Glomerular endothelial cell (primary cell): ENCODE measurements at places on chromosomes 3 and 15. TPM values are rescaled to one million over a fixed set of nuclear protein-coding genes. Genes with fewer than 3 reads are reported as not detected.

- no peak for DNase-seq
Measured at GRCh38 chr3:36258421-36258820, 121.9 kb upstream of the STAC start.

Gene LARP6
- 18.4 and 48.9 TPM in 2 replicates for total RNA-seq

Gene ITIH1
- total RNA-seq, result not detected in 2 replicates

Gene NANOGP8
- total RNA-seq, result not detected in 2 replicates

- DNase-seq, result no peak
Measured at GRCh38 chr3:150877303-150877702, 27.9 kb downstream of the MINDY4B start.

Gene CLASP2
- total RNA-seq, result 20.9 and 38.6 TPM in 2 replicates

DNA sequence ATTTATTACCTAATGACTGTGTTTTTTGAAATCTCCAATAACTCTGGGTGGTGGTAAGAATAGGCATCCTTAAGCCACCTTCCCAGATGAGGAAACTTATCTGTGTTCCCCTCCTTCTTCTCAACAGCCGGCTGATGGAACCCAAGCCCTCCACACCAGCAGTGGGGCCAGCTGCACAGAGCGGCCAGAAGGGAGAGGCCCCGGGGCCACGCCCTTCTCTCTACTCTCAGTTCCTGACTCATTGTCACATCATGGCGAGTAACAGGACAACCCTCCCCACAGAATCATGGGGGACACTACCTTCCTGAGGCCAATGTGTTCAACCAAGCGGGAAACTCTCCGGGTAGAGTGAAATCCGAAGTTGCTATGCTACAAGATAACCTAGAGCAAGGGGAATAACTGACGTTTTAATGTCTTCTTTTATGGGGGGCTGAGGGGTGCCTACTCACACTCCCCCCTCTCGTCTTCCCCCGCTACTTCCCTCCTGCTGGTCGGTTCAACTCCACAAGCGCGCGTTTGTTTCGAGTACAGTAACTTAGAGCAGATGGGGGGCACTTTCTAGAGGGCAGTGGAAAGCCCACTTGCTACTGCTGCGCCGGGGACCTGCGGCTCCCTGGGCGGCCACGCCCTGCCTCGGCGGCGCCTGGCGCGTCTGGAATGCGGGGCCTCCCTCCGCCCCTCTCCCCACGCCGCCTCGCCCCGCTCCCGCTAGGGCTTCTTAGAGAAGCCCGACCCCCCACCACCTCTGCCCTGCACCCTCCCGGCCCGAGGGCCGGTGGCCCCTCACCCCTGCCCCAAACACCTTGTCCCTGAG lies 621 bp downstream of the ANXA2 start:
- no peak for DNase-seq

Gene CP
- total RNA-seq, result 0.53 TPM in 1 of 2 replicates, not detected in the other

DNA sequence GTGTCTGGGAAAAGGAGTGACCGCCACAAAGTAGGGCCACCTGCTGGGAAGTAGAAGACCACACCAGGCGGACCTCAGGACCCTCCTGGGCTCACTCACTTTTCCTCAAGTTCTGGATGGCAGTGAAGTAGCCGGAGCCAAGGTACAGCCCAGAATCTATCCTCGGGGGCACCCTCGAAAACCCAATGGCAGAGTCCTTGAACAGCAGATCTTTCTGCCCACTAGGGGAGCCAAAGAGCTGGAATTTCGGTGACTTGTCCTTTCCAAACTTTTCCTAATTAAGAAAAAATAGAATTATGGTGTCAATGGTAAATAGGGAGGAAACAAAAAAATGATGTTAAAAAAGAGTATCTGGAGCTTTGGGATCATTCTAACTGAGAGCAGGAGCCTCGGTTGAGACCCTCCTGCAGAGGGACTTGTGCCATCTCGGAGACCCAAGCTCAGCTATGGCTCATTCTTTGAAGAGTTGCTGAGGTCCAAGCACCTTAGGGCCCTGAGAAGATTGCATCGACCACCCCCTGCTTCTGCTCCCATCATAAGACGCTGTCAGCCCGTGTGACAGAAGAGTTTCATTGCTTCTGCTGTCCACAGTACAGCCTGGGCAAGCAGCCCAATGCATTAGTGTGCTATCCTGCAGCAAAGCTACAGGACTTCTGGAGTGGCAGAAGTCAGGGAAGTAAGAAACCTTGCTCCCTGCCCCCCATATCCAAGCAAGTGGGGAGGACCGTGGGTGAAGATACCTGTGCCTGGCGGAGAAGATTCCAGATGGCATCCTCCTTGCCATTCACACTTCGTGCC lies 14.8 kb downstream of the LTF start:
- DNase-seq, result no peak

Gene GNAT1
- not detected in 2 replicates for total RNA-seq

DNA sequence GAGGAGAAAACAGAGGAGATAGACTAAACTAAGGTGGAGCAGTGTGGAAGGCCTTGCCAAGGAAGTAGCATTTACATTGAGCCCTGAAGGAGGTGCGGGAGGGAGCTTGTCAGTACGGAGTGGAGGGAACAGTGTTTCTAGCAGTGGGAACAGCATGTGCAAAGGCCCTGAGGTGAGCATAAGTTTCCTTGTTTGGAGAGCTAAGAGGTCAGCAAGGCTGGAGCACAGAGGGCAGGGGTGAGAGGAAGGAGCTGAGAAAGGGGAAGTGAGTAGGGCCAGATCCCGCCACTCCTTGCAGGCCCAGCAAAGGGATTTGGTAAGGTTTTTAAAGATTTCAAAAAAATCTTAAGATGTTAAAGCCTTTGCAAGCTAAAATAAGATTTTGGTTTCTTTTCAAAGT lies 70.1 kb downstream of the HMCES start:
- no peak for DNase-seq

DNA sequence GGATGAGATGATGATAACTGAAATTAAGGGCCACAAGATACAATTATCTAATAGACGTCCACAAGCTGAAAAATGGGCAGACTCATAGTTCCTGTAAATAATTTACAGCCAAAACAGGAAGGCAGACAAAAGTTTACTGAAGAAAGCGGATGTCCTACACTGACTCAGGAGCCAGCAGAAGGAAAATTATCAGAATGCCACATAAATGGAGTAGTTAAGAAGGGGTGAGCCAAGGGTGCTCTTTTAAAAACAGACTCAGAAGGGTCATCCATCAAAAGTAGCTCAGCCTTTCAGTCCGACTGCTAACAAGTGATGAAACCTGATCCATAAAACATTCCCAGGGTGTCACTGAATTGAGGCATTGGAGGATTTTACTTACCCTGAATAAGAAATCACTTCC lies 39.8 kb downstream of the TUSC7 start:
- no peak for DNase-seq

Gene CDHR4
- not detected in 2 replicates for total RNA-seq

DNA sequence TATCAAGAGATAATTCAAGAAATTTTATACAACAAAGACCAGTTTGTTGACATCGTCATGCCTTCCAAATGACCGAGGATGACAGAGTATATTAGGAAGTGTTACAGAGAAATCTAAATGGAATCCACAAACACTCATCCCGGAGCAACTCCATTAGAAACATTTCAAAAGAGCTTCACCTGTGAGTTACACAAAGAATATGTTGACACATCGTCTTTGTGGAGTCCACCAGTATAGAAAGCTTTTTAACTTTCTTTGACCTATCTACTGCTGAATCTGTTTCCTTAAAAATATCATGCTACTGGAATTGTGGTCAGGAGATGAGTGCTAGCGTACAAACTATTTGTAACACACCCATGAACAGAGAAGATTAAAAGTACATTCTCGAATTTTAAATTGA lies 130.4 kb downstream of the SUCLG2 start:
- DNase-seq, result no peak

DNA sequence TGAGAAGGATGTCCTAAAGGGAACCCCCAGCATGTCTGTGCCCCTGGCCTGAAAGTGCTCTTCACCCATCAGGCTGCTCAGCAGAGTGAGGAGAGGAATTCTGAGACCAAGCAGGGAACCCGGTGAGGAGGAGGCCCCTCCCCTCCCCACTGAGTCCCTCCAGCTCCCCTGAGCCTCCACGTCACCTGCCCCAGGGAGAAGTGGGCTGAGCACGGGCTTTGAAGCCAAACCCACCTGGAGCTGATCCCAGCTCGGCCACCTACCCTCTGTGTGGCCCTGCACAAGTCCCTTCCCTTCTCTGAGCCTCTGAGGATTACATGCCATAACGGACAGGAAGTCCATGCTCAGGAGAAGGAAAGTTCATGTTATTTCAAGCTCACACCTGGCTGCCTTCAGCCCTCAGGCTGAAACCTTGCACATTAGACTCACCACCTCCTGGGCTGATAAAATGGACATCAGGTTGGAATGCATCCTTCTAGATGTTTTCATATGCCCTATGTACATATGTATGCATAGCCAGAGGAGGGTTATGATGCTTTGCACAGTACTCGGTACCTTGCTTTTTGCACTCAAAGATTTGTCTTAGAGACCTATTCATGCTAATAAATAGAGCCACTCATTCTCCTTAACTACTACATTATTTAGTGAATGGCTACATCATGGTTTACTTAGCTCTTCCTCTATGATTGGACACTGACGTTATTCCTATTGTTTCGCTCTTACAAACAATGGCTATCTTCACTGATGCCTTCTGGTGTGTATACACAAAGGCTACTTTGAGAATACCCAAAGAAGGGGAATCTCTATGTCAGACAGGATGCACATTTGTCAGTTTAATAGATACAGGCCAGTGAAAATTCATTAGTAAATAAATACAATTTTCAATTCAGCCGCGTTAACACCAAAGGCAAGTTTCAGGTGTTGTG lies 31.6 kb upstream of the GATA2 start:
- DNase-seq, result no peak

- no peak for DNase-seq
Measured at GRCh38 chr3:17192995-17193394, 308.2 kb downstream of the PLCL2 start.

Gene AKAP13
- total RNA-seq, result 74.2 and 112 TPM in 2 replicates

Gene IL16
- total RNA-seq, result 1.4 and 3.3 TPM in 2 replicates

Gene FANCD2OS
- total RNA-seq, result not detected in 2 replicates

DNA sequence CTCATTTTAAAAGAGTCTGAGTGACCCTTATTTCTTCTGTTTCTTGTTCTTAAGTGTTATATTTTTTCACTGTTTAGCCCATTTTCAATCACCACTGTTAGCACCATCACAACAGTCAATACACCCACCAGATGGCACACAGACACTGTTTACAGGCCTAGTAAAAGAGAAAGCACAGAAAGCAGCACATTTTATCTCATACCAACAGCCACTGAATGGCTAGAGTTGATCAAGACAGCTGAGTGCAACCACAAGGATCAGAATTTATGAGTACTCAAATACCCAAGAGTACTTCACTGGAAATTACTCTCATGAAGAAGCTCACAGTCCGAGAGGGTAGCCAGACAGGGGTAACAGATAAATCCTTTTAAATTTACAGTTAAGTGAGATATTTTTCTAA lies 127.0 kb downstream of the TFDP2 start:
- DNase-seq, result no peak

- no peak for DNase-seq
Measured at GRCh38 chr3:104951426-104951825, 415.3 kb upstream of the ALCAM start.

DNA sequence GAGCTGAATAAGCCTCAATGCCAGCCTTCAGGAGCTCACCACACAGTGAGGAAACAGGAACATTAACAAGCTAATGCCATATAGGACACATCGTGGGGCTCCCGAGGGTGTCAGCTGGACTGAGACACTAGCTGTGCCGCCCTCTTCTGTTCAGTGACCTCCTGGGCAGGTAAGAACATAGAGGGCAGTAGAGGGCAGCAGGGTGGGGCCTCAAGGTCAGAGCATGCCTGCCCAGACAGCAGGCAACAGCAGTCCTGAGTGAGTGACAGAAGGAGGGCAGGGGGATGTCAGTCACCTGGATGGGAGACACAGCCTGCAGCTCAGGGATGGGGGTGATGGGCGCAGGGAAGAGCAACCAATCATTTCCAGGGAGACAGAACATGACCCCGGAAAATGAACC lies 15.5 kb downstream of the NTRK3 start:
- DNase-seq, result no peak

Gene RASGRP1
- total RNA-seq, result 0.10 and 0.12 TPM in 2 replicates

Gene TGM4
- total RNA-seq, result not detected in 2 replicates

Gene SAXO2
- not detected in 2 replicates for total RNA-seq

GRCh38 chr3:106161246-106161645 lies 292.4 kb upstream of the CBLB start:
- DNase-seq, result no peak

Gene SOX14
- total RNA-seq, result not detected in 2 replicates

DNA sequence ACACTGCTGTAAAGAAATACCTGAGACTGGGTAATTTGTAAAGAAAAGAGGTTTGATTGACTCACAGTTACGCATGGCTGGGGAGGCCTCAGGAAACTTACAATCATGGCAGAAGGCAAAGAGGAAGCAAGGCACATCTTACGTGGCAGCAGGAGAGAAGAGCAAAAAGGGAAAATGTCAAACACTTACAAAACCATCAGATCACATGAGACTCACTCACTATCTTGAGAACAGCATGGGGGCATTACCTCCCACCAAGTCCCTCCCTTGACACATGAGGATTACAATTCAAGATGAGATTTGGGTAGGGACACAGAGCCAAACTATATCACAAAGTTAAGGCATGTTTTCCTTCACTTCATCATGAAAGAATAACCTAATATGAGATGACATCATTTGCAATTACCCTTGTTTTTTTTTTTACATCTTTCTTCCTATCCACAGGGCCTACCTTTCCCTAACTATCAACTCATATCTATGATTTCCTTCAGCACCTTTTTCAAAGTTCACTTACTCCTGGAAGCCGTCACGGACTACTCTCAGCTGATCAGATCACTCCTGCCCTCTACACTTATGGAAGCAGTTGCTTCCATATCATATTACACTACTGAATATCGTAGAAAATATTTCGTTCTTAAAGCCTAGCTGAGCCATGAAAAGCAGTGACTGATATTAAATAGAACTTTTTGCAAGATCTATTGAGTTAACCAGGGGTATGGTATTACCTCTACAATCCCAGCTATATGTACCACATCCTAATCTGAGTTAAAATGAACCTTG lies 25.5 kb upstream of the ATP8B4 start:
- DNase-seq, result no peak

Gene TRH
- total RNA-seq, result not detected in 2 replicates

DNA sequence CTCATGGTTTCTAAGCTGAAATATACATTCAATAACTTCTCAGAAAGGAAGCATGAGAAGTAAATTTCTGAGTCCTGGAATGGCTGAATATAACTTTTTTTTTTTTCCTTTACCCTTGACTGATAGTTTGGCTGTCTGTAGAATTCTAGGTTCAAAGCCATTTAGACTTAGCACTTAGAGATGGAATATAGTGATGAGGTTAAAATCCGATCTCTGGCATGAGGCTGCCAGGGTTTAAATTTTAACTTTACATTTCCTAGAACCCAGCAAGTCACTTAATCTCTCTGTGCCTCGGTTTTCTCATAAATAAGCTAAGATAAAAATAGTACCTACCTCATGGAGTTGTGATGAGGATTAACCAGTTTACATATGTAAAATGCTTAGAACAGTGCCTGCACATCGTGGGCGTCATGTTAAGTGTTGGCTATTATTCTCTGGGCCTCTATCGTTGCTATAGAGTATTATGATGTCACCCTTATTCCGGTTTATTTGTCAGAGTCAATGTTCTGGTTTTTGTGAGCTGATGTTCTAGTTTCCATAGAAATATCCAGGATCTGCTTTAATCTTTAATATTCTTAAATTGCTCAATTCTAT lies 199.8 kb upstream of the TLE3 start:
- no peak for DNase-seq

Gene AP3B2
- total RNA-seq, result not detected in 2 replicates
